Fibroblast of mammary gland (primary cell): ENCODE measurements at places on chromosomes 7 and 10.

GRCh38 chr7:66183700-66184099 is 21.4 kb upstream of the TPST1 start:
- DNase-seq: peak; percentile 90

- DNase-seq: no peak
Measured at GRCh38 chr10:3067118-3067858, at the start of gene PFKP. Gene PFKP (plus strand): TSS chr10:3067548. CDS start chr10:3067596, 48 bp downstream.

DNA sequence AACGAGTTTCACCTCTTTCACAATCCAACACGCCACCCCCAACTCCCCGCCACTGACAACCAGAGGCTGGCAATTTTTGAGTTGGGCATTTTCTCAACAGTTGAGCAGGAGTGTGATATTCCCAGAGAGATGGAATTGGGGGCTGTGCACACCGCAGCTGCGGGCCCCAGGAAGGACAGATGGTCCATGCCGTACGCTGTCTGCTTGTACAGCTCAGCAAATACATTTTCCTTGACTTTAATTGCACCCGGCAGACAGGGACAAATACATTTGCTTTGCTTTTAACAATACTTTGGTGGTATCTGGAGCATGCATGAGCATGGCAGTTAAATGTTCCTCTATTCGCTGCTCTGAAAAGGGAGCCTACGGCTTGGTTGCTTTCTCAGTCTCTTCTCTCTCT is 354.2 kb upstream of the DPP6 start:
- no peak for DNase-seq

- peak; percentile 51 for DNase-seq
Measured at GRCh38 chr7:30627026-30627425, 32.3 kb downstream of the GARS1 start.

- peak; percentile 96 for DNase-seq
Measured at GRCh38 chr7:27677912-27678612, 15.4 kb upstream of the HIBADH start.

DNA sequence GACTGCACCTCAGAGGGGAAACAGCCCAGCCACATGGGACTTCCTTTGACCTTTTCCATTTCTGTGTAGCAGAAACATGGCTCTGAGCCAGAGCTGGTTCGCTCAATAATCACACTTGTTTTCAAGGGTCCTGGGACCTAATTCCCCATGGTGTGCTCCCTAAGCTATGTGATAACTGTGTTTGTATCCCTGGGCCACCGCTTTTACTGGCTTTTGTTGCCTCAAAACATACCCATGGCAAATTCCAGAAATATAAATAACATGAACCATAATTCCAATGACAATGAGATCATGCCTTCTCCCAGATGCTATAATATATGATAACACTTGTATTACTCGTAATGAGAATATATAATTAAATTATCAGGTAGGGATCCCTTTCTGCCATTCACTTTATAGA is 196.4 kb downstream of the GFRA1 start:
- no peak for DNase-seq

DNA sequence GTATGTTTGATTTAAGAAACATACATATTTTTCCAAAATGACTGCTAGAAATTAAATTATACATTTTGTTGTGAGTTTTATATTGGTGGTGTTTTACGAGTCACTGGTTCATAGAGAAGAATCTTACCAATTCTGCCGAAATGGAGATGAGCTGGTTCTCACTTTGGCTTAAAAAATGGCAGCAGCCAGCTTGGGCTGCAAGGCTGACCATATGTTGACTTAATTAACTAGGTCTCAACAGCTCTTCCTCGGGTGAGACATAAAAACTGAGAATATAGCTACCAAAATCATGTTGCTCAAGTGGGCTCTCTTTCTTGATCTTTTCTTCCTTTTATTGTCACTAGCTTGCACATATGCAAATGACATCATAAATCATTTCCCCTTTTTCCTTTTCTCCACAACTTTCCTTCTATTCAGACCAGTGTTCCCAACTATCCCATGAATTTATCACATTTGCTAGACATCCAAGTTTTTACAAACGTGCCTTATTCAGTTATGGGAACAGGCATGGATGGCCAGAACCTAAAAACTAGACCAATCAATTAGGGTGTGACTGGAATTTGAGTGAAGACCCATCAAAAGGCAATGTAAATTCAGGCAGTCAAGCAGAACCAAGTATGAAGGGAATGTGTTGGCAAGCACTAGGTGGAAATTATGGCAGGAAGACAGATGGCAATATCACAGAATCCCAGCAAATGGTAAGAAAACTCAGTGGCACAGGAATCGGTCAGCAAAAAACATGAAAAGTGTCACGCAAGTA is 6.4 kb upstream of the TSPAN12 start:
- DNase-seq: no peak

- no peak for DNase-seq
Measured at GRCh38 chr7:155410431-155410830, 47.5 kb upstream of the EN2 start.

GRCh38 chr10:2279711-2280110 is 542.4 kb upstream of the ADARB2 start:
- no peak for DNase-seq

GRCh38 chr7:149476791-149477190 is 15.9 kb upstream of the ZNF777 start:
- no peak for DNase-seq

DNA sequence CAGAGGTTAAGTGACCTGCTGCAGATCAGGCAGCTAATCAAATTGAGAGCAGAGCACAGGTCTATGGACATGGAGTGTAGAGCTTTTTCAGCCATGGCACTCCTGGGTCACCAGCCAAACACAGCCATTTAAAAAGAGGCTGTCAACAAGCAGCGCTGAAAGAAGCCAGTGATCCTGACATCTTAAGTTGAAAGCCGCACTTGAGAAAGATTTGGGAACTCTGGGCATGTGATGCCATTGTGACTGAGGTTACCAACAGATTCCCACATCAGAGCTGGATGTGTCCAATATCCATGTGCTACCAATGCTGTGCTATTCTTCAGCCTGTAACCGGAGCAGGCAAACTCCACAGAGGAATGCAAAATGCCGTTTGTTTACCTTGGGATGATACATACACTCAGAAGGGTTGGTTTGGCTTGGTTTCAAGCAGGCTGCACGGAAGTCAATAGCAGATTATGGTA is 56.2 kb upstream of the ABLIM1 start:
- peak; percentile 89 for DNase-seq
